ENCODE measurements at places on chromosomes 3 and 15.

DNA sequence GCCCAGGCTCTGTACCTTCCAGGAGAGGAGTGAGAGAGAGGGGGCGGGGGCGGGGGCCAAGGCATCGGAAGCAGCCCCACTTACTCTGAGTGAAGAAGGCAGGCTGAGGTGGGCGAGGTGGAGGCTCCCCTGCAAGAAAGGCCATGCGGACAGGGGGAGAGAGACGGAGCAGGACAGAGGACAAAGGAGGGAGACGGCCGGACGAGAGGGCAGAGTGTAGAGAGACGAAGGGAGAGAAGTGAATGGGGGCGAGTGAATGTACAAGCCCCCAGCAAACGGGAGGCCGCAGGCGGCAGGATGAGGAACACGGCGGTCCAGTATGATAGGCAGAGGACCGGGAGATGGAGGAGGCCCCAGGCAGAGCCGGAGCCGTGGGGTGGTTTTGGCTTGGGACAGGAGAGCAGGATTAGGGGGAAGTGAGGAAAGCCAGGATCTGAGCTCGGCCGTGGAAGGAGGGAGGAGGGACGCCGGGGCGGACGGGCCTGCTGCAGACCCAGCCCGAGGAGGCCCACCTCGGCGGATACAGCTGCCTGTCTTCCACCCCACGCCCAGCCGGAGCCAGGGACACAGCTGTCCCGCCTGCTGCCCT, 38.8 kb downstream of the TNK2 start:
- no peak for DNase-seq

DNA sequence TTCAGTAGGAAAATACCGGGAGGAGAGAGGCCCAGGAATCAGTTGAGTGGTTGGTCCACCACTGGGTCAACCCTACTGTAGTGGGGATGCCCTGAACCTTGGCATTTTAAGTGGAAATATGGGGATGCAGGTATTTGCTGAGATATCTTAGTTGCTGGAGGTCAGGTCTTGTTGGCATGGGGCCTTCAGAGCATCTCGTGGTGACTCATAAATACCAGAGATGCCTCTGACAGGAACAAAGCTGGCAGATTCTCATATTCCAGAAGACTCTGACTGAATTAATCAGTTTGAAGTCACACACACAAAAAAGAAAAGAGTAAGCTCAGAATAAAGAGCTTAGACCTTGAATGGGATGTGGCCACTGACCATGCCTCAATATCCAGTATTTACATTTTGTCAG, 91.6 kb downstream of the CACNA2D3 start:
- DNase-seq, result no peak

DNA sequence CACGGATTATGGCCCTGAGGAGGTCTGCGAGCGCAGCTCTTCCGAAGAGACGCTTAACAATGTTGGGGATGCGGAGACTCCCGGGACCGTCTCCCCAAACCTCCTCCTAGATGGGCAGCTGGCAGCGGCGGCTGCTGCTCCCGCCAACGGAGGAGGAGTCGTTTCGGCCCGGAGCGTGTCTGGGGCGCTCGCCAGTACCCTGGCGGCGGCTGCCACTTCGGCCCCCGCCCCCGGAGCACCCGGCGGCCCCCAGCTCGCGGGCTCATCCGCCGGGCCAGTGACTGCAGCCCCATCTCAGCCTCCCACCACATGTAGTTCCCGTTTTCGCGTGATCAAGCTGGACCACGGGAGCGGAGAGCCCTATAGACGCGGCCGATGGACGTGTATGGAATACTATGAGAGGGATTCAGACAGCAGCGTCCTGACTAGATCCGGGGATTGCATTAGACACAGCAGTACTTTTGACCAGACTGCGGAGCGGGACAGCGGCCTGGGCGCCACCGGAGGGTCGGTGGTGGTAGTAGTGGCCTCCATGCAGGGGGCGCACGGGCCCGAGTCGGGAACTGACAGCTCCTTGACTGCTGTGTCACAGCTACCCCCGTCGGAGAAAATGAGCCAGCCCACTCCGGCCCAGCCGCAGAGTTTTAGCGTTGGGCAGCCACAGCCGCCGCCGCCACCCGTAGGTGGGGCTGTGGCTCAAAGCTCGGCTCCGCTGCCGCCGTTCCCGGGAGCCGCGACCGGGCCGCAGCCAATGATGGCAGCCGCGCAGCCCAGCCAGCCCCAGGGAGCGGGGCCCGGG, 1.6 kb downstream of the TSC22D2 start:
- peak; percentile 89 for DNase-seq

DNA sequence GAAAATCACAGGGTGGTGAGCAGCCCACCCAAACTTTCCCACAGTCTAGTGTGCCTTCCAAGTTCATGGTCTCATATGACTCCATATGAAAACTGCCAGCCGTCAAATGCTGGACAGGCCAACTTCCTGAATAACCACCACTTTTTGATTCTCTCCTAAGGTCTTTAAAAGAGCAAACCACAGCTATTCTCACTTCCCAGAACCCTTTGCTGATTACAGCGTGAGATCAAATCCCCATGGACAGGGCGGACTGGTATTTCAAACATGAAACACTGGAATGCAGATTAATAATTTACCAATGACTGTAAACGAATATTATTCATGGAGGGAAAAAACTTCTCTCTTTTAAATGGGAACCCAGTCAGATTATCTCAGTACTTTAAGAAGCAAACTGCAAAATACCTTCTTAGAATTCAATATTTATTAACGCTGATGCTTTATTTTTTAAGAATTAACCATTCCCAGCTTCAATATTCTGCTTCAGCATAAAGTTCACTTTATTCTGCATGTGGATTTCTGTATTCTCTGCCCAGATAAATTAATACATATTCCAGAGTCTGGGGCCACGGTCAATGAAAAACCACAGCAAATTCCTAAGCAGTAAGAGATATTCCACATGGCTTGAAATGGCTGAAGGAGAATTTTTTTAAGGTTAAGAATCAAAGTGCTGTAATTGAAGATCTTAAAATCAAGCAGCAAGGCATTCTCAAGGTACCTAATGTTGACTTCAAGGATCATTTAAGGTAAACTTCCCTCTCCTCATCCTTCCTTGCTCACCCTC, 42.9 kb downstream of the MYO1E start:
- no peak for DNase-seq

DNA sequence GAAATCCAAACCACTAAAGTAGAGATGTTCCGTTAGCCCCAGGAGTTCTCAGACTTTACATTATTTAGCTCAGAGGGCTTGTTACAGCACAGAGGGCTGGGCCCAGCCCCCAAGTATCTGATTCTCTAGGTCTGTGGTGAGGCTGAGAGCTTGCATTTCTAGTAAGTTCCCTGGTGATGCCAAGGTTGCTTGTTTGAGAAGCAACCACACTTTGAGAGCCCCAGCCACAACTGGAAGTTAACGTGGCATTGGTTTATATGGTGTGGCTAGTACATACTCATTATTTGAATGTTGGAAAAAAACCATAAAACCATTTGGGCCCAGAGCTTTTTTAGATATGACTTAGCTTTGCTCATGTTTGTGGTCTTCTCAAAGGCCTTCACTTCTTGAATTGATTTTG, 35.9 kb downstream of the PRR23E start:
- no peak for DNase-seq

DNA sequence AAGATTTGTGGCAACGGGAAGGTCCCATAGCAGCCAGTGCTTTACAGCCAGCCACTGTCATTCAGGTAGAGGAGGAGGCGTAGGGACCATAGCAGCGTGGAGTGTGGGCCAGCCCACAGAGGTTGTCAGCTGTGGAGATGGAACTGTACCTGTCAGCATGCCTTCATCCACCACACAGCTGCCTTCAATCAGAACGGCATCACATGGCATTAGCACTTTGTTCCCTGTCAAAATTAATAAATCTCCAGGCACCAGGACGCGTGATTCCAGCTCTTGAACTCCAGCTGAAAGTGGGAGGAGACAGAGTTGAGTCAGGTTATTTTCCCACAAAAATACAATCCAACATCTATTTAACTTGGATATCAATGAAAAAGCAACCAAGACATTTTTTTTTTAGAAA, 84.0 kb downstream of the ATP13A4 start:
- no peak for DNase-seq

DNA sequence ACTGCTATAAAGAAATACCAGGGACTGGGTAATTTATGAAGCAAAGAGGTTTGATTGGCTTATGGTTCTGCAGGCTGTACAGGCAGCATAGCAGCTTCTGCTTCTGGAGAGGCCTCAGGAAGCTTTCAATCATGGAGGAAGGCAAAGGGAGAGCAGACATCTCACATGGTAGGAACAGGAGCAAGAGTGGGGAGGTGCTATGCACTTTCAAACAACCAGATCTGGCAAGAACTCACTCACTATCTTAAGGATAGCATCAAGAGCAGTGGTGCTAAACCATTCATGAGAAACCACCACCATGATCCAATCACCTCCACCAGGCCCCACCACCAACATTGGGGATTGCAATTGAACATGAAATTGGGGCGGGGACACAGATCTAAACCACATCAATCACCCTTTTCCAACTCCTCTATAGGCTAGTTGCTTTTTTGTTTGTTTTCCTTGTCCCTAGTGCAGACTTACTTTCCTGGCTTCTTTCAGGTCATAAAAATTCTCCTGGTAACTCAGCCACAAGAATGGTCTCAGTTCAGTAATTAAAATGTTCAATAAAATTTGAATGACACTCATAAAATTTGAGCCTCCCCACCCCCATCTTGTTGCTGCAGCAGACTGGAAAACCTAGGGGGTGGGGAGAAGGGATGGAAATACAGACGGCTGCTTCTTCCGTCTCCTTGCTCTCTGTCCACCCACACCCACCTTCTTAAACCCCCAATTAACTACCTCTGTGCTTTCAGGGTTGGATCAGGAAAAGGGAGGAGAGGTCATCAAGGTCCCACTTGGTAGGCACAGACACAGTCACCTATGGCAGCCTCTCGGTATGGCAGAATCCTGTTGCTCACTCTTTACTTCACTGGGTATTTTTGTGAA, 16.3 kb upstream of the TIPARP start:
- DNase-seq, result no peak

DNA sequence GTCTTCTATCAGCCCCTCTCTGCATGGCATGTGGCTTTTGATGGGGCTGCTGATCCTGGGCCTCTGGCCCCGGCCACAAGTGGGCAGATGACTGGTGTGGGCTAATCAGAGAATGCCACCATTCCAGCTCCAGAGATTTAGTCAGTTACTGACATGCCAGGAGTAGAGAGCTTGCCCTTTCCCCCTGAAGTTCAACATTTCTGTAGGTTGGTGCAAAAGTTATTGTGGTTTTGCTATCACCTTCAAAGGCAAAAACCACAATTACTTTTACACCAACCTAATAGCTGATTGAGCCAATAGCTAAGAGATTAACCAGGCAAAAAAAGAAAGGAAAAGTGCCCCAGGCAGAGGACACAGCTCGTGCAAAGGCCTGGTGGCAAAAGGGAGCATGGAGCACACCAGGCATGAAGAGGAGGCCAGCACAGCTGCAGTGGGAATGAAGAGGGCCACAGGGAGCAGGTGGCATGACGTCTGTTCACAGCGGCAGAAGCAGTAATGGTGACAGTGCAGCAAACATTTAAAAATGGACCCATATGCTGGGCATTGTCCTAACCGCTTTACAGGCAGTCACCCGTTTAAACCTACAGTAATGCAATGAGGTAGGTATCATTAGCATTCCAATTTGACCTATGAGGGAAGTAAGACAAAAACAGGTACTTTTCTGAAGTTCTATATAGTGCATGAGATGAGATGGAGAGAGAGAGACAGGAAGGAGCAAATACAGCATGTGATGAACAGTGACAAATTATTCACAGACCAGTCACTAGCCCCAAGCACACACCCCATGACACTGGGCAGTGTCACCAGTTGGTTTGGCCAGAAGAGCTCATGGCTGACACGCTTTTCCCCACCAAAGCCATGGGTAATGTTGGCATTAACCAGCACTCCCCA, 373.0 kb upstream of the PROK2 start:
- DNase-seq, result no peak
